ENCODE measurements at places on chromosomes 7 and 10. TPM values are rescaled to one million over a fixed set of nuclear protein-coding genes. Genes with fewer than 3 reads are reported as not detected.

Gene GPR146
- total RNA-seq: 0.79 TPM

Gene FXYD4
- total RNA-seq: not detected

Gene SPOCK2
- 0.26 TPM for total RNA-seq

Gene C7orf33
- total RNA-seq: not detected

Gene WNT2
- total RNA-seq: not detected

Gene DDC
- total RNA-seq: not detected
